Esophagus muscularis mucosa (tissue), 4 donors: ENCODE measurements at places on chromosomes 2 and 18. TPM values are rescaled to one million over a fixed set of nuclear protein-coding genes. Genes with fewer than 3 reads are reported as not detected.

DNA sequence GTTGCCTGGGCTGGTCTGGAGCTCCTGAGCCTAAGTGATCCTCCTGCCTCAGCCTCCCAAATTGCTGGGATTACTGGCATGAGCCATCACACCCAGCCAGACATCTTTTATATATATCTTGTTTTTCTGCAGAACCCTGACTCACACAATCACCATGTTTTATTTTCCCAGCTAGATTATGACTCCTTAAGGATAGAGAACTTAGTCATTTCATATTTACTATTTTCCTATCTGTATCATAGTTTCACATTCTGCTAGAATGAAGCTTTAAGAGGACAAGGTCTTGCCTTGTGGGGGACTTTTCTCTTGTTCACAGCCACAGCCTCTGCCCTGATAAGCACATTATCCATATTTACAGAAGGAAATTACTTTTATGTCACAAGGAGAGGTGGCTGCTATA is 73.9 kb downstream of the LBH start:
- peaks cover 27% of the 10 kb centered on the region for H3K4me1 ChIP-seq
- no peaks in the 10 kb centered on the region for H3K36me3 ChIP-seq
- no peak for DNase-seq
- H3K27ac ChIP-seq = no peak overlapping the region
- H3K4me3 ChIP-seq = no peak overlapping the region
- H3K27me3 ChIP-seq = no peaks in the 10 kb centered on the region

DNA sequence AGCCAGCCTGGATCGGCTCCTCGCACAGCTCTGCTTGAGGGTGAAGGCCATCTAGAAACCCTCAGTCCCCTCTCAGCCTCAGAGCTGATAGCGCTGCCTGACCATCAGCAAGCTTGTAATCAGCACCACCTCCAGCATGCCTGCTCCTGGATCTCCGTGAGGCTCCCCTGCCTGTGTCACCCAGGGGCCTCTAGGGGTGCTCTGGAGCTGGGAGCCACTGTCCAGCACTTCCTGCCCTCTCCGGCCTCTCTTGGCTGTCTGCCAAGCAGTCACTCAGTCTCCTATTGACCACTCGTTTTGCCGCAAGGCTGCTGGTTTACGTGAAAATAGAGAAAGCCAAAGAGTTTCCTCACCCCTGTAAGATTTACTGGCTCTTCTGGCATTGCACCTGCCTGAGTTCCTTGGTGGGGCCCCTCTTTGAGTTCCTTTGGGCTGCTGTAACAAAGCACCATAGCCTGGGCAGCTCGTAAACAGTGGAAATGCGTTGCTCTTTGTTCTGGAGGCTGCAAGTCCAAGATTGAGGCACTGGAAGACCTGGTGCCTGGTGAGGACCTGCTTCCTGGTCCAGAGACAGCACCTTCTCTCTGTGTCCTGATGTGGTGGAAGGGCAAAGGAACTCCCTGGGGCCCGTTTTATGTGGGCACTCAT is 17.9 kb downstream of the CAPN10 start:
- no peak overlapping the region for H3K27ac ChIP-seq
- no peaks in the 10 kb centered on the region for H3K27me3 ChIP-seq
- H3K4me1 ChIP-seq = peaks cover 5% of the 10 kb centered on the region
- peaks cover 7% of the 10 kb centered on the region for H3K36me3 ChIP-seq
- no peak overlapping the region for H3K4me3 ChIP-seq

The EGR4 gene
- total RNA-seq = not detected

The RAPGEF4 gene
- 3.8 TPM for total RNA-seq

DNA sequence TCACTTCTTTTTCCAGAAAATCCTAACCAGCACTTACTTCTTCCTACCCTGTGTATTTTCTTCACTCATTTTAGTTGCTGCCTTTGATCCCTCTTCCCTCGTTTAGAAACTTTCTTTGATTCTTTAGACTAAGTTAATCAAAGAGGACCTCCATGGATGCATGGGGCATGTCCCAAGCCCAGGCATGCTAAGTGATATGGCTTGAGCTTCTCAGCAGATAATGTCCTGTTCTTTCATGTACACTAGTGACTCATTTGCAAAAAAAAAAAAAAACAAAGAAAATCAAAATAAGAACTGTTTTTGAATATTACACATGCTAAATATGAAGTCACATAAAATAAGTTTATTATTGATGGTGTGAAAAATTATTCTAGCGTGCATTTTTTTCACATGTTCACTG is 800.9 kb downstream of the SATB2 start:
- H3K27me3 ChIP-seq = no peaks in the 10 kb centered on the region
- H3K4me1 ChIP-seq = no peaks in the 10 kb centered on the region
- H3K36me3 ChIP-seq = no peaks in the 10 kb centered on the region
- no peak overlapping the region for H3K4me3 ChIP-seq
- H3K27ac ChIP-seq = no peak overlapping the region

GRCh38 chr2:230575642-230576324 is 136.9 kb upstream of the CAB39 start:
- peaks cover 16% of the 10 kb centered on the region for H3K27me3 ChIP-seq
- no peak overlapping the region for H3K4me3 ChIP-seq
- no peak for DNase-seq
- H3K4me1 ChIP-seq = no peaks in the 10 kb centered on the region

DNA sequence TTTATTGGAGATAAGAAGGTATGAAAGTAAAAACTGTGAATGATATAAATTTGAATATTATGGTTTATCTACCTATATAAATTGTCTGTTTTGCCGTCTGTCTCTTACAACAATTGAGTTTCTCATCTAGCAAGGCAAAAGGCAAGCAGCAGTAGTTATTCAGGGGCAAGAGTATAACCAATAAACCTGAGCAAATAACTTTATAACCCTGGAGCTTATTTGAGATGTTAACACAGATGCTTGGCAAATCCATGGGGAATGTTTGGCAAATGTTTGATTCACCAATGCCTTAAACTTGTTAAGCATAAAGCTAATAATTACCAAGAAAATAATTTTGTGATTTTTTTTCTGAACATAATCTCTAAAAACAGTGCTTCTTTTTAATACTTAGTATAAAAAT is 9.9 kb upstream of the EPHA4 start:
- no peaks in the 10 kb centered on the region for H3K4me1 ChIP-seq
- no peak overlapping the region for H3K4me3 ChIP-seq
- H3K36me3 ChIP-seq = no peaks in the 10 kb centered on the region
